Hypothalamus (tissue), 51 donors: ENCODE measurements at places on chromosomes 4 and X.

DNA sequence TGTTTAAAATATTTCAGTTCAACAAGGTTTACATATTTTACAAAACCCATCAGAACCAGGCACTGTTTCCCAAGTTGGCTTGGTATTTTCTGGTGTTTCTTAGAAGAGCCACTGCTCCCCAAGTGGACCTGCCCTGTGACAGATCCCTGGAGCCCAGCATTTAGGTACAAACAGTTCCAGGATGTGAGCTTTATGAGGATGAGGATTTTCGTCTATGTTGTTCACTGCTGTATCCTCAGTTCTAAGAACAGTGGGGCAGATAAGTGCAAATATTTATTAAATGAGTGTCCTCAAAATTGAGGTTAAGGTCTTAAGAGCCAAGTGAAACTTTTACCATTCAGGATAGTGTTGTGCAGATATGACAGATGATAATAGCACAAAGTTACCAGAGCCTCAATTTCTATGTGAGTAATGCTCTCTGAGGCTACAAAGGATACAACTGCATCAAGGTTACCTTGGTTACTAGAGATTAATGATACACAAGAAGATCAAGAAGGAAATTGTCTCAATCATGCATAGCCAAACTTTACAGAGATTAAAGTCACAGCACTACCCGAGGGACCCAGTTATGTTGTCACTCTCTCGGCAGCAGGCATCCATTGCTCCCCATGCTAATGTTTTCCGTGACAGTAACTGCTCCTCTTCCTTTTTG lies 37.5 kb downstream of the ANXA3 start:
- no peak for DNase-seq

- no peak for DNase-seq
Measured at GRCh38 chrX:69197690-69198089, 32.4 kb upstream of the PJA1 start.

GRCh38 chrX:140514554-140514953 lies 9.7 kb upstream of the SOX3 start:
- DNase-seq, result no peak

GRCh38 chr4:123480706-123481418 lies 84.3 kb downstream of the SPRY1 start:
- no peak for DNase-seq
